WERI-Rb-1 (cell line): ENCODE measurements at places on chromosomes 7 and 10.

- DNase-seq = no peak
These were observed 45.1 kb downstream of the PTN start for GRCh38 chr7:137298464-137298794.

GRCh38 chr7:7765422-7765821 is 47.0 kb upstream of the RPA3 start:
- DNase-seq = no peak

DNA sequence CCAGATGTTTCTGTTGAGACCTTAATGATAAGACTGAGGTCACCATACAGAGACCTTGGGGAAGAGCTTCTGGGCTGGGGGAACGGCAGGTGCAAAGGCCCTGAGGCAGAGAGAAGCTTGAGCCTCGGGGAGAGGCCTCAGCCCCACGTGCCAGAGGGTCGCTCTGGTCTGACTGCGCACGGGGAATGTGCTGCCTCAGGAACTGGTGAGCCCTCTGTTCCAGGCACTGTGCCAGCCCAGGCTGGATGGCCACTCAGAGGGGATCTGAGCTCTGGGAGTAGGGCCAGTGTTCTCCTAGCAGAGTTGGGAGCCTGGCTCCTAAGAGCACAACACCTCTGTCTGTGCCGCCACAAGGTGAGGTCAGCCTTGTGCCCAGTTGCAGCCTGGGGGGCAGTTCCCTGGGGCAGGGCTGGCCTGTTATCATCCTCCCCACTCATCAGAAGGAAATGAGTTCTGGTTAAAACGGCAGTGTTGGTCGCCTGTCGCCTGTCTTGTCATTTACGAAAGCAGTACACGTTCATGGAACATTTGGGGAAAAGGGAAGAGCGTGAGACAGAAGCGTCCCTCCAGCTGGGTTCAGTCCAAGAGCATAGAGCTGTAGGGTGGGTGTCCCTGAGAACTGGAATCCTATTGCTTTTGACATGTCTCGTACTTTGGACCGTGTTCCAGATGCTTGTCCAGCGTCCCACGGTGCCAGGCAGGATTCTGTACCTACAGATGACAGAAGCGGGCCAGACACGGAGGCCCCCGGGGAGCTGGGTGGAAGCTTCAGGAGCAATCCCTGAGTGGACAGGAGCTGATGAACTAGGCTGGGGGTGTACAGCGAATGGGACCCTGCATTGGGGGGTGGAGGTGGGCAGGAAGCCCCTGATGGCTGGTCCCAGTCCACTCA is 4.3 kb downstream of the TTYH3 start:
- no peak for DNase-seq

GRCh38 chr7:87359366-87359765 is 13.9 kb downstream of the CROT start:
- DNase-seq = no peak

GRCh38 chr10:33612116-33612515 is 277.6 kb upstream of the NRP1 start:
- DNase-seq = no peak

DNA sequence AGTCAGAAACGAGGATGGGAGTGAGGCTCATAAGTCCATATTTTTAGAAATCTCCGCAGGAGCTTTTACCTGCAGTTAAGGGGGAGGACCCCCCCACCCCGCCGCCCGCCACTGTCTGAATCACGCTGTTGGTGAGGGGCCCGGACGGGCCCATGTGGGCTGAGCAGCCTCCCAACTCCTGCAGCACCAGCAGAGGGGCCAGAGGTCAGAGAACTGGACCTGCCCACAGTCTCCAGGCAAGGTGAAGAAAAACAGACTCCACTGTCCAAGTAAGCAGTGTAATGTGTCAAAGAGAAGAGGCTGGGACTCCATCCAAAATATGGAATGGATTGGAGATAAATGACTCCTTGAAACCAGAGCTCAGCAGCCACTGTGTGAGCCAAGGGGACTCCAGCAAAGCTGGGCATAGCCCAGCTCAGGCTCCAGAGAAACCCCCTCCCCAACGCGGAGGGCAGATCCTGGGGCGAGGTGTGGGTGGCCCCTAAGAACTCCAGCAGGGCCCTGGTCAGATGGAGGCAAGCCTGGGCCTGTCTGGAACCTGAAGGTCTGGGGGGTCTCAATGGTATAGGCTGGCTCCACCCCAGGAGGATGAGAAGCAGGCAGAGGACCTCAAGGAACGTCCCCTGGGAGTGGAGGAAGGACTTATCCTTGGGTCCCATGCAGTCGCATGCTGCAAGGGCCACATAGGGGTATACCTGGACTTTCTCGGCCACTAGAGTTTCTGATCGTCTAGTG is 128.5 kb upstream of the TNS3 start:
- DNase-seq = no peak

DNA sequence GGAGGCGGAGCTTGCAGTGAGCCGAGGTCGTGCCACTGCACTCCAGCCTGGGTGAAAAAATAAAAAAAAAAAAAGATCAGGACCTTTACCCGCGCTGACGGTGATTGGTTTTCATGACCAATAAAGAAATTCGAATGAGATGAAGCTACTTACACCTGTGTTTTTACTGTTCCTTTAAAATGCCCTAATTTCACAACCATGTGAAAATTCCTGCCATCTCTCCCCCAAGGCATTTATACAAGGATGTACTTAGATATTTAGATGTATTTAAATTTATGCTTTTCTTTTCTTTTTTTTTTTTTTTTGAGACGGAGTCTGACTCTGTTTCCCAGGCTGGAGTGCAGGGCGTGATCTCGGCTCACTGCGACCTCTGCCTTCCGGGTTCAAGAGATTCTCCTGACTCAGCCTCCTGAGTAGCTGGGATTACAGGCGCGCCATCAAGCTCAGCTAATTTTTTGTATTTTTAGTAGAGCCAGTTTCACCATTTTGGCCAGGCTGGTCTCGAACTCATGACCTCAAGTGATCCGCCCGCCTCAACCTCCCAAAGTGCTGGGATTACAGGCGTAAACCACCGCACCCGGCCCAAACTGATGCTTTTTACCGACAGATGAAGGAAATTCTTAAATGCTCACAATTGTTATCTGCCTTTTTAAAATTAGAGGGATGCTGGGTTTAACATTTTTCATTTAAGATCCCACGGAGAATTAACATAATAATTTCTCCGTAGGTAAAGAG is 3.1 kb upstream of the PHYH start:
- DNase-seq = no peak
